ENCODE measurements at places on chromosomes 12 and 14. TPM values are rescaled to one million over a fixed set of nuclear protein-coding genes. Genes with fewer than 3 reads are reported as not detected.

DNA sequence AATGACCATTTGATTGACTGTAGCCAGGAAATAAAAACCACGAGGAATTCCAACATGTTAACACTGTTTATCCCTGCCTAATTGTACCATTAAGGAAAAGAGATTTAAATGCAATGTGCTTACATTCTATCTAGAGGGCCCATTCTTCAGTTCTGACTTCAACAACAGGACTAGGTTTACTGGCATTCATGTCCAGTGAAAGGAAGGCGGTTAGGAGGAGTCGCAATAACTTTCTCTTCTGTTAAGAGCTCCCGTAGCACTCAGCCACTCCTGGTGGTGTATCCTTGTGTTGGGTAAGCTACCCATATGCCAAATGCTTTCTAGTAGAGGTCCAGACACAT is 154.7 kb downstream of the STXBP6 start:
- no peak for DNase-seq
- H3K27me3 ChIP-seq: no peaks in the 10 kb centered on the region
- no peak overlapping the region for H3K4me3 ChIP-seq
- peaks cover 47% of the 10 kb centered on the region for H3K4me1 ChIP-seq
- H3K36me3 ChIP-seq: no peaks in the 10 kb centered on the region
- no peak overlapping the region for H3K27ac ChIP-seq

GRCh38 chr14:95871531-95871930 is 5.1 kb upstream of the TUNAR start:
- no peak overlapping the region for H3K4me3 ChIP-seq
- H3K27me3 ChIP-seq: no peaks in the 10 kb centered on the region
- H3K4me1 ChIP-seq: peaks cover 9% of the 10 kb centered on the region
- no peak overlapping the region for H3K27ac ChIP-seq
- no peaks in the 10 kb centered on the region for H3K36me3 ChIP-seq

Gene MED6
- 22.4 TPM for total RNA-seq

Gene CHPT1
- total RNA-seq: 62.0 TPM

Measured in body of pancreas (tissue), 4 donors.